ENCODE measurements at places on chromosomes 1 and 21.

DNA sequence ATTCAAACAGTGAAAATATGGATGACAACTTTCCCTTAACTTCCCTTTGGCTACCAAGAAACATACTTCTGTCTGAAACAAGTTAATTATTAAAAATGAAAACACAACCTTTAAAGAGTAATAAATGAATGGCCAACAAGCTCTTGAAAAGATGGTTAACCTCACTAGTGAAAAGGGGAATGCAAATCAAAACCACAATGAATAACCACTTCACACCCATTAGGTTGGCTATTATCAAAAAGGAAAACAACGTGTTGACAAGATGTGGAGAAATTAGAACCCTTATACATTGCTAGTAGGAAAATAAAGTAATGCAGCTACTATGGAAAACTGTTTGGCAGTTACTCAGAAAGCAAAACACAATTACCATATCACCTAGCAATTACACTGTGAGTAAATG is 14.1 kb downstream of the COP1 start:
- H3K4me1 ChIP-seq, result peaks cover 12% of the 10 kb centered on the region
- no peak for DNase-seq
- H3K27me3 ChIP-seq, result no peaks in the 10 kb centered on the region
- no peak overlapping the region for H3K4me3 ChIP-seq
- H3K36me3 ChIP-seq, result no peaks in the 10 kb centered on the region

DNA sequence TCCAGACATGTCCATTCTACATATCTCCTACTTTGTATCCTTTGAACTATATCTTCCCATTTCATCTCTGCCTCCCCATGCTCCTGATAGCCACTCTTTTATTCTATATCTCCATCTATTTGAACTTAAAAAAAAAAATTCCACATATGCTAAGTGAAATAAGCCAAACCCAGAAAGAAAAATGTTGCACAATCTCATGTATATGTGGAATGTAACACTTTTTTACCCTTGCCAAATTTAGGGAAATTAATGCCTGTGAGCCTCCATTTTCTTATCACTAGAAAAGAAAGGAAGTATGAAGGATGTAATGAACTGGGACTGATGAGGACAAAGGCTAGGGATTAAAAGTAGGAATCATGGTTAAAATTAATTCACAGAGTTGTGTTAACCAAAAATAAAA is 53.5 kb downstream of the RGS13 start:
- H3K27ac ChIP-seq, result no peak overlapping the region
- no peak for DNase-seq
- no peaks in the 10 kb centered on the region for H3K4me1 ChIP-seq
- H3K36me3 ChIP-seq, result no peaks in the 10 kb centered on the region
- H3K27me3 ChIP-seq, result no peaks in the 10 kb centered on the region
- no peak overlapping the region for H3K4me3 ChIP-seq

DNA sequence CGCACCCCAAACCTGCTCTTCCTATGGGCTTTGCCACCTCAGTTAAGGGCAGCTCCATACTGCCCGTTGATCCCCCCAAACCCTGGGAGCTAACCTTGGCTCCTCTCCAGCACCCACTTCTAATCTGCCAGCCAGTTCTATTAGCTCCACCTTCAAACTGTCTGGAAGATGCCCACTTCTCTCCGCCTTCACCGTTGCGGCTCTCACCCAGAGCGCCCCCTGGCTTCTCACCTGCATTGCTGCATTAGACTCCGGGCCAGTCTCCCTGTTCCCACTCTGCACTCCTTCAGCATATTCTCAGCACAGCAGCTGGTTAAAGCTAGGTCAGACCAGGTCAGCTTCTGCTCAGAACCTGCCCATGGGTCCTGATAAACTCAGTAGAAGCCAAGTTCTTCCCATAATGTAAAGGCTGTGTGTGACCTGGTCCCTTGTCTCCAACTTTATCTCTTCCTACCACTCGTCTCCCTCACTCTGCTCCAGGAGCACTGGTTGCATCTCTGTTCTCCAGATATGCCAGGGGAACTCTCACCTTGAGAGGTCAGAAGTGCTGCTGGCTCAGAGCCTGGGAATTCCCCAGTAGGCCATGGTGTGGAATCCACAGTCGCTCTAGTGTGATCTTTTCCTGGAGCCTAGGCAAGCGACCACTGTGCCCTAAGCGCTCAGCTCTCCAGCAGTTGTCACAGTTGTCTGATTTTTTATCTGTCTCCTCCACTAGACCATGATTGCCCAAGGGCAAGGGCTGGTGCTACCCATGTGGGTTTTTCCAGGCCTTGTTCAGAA is 150.3 kb downstream of the HMGB4 start:
- no peak overlapping the region for H3K4me3 ChIP-seq
- H3K36me3 ChIP-seq, result no peaks in the 10 kb centered on the region
- no peak for DNase-seq
- H3K27ac ChIP-seq, result no peak overlapping the region

GRCh38 chr1:155529929-155530328 is 32.7 kb downstream of the ASH1L start:
- DNase-seq, result no peak
- H3K4me1 ChIP-seq, result peaks cover 9% of the 10 kb centered on the region
- H3K4me3 ChIP-seq, result no peak overlapping the region
- H3K27ac ChIP-seq, result no peak overlapping the region

DNA sequence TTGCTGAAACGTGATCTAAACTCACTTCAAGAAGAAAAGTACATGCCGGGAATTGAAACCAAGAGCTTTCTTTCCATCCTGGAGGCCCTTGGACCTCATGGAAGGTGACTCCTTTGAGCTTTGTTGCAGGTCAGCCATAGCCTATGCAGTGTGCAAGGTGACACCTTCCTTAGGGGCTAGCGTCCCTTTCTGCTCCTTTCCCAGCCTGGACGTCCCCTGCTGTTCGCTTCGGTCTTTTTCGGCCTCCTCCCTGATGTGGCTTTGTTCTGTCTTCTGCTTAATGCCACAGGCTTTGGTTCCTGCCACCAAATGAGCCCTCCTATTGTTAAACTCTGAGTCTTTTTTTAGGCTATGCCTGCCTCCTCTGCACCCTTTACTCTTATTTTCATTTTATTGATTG is 308.8 kb downstream of the BRINP2 start:
- no peaks in the 10 kb centered on the region for H3K36me3 ChIP-seq
- H3K27ac ChIP-seq, result no peak overlapping the region
- H3K4me3 ChIP-seq, result no peak overlapping the region
- no peaks in the 10 kb centered on the region for H3K27me3 ChIP-seq
- no peaks in the 10 kb centered on the region for H3K4me1 ChIP-seq

Measured in CD4-positive, alpha-beta T cell (primary cell).